HT1080 (cell line): ENCODE measurements at places on chromosomes 13 and 19.
A peak's percentile ranks its signal among the peaks of the same experiment; 100 is the strongest.

DNA sequence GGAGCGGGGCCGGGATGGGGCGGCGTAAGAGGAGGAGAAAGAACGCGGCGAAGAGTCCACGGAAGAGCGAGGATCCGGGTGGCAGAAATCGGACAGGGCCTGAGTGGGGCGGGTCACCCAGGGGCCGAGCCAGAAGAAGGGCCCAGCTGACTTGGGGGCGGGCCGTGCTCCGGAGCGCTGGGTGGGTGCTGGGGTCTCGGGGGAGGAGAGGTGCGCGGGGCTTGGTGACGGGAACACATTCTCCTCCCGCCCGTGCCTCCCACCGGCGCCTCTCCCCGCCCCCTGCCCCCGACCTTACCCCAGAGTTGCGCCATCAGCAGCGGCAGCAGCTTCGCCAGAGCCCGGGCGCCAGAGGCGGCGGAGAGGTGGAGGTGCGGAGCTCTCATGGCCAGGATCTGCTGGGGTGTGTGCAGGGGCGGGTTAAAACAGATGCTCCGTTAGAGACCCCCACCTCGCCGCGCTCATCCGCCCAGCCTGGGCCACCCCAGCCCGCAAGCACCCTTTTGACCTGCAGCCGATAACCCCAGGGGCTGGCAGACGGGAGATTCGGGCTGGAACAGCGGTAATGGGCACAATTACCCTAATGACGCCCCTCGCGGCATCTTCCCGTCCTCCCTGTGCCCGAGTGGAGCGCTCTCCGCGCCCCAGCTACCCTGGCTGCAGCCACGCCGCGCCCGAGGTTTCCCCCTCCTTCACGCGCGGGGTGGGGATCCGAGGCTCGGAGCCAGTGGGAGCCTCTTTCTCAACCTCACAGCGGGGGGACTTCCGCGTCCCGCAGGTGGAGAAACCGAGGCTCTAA, 565 bp downstream of the KLK10 start:
- DNase-seq, result no peak

DNA sequence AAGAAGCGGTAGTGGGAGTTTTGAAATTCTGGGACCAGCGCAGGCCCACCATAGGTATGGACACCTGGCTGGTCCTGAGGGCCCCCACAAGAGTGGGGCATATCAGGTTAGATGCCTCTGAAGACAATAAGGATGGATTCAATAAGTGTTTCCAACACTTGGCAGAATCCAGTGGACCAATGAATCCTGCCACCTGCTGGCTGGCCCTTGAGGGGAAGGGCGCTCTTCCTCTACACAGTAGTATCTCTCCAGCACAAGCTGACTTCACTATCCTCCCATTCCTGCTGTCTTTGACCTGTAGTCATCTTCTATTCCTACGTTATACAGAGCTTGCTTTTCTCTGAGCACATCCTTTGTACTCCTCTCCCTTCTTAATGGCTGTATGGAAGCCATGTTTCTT, 199.7 kb upstream of the TSHZ3 start:
- peak; percentile 4 for DNase-seq

DNA sequence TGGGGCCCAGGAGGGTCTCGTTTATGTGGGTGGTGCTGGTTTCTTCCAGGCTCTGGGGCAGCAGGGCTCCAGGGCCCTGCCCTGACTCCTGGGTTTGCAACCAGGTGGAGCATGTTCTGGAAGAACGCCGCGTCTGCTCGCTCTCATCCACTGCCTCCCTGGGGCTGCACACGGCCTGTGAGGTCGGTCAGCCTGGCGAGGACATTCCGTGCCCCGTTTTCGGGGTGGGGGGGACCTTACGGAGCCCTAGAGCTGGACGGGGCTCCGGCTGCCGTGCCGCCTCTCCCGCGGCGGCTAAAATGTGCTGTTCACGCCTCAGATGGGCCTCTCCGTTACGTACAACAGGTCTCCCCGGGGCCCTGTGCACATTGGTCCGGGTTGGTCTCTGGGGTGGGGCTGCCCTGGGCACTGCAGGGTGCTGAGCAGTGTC, 3.3 kb downstream of the GNA11 start:
- no peak for DNase-seq

- DNase-seq, result no peak
These were observed 77.8 kb downstream of the ITGBL1 start for GRCh38 chr13:101530293-101530692.

DNA sequence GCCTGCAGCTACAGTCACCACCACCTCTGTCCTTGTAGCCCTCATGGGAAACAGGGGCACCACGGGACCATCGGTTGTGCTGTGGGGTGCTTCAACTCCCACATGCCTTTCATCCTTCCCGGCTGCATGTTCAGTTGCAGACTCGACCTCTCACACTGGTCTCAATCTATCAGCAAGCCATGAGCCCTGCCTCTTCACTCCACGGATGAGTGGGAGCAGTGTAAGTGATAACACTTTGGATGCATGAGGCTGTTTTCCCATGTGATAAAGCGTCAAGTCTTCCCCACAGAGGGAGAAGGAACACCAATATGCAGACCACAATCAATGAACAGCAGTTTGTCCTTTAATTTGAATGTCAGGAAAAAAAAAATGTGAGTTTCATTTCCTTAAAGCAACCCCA, 12.2 kb downstream of the SERP2 start:
- DNase-seq, result no peak

DNA sequence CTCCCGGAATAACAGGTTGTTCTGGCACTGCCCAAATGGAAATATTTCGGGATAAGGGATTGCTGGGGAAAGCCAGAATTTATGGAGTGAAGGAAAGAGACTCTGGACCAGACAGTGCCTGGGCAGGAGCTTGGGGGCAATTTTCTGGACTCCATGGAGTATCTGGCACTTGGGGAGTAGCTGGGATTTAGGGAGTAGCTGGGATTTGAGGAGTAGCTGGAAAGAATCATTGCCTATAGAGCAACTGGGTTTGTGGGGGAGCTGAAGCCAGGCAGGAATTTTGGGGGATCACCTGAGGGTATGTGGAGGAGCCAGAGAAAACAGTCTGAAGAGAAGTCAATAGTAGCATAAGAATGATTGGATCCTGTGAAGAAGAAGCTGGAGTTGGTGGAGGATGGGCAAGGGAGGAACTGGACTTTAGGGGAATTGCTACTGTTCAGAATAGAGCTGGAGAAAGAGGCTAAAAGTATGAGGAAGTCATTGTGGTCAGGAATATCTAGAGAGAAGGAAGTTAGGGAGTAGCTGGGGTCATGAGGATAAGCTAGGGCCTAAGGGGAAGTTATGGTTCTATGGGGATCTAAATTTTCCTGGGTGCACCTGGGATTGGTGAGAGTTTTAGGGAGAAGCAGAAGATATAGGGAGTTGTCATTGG, 14.8 kb downstream of the FSD1 start:
- no peak for DNase-seq
